Effector memory CD4-positive, alpha-beta T cell (primary cell): ENCODE measurements at places on chromosomes 16 and 17.
A peak's percentile ranks its signal among the peaks of the same experiment; 100 is the strongest.

DNA sequence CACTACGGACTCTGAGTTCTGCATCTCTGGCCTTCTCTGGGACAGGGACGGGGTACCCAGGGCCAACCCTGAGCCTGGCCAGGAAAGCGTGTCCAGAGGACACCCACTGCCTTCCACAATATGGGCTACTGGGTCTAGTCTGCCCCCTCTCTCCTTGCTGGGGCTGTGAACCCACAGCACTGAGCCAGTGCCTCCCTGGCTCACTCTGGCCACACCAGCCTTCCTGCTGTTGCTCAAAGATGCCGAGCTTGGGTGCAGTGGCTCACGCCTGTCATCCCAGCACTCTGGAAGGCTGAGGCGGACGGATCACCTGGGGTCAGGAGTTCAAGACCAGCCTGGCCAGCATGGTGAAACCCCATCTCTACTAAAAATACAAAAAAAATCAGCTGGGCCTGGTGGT, 24.8 kb downstream of the PITPNM3 start:
- no peak for DNase-seq

DNA sequence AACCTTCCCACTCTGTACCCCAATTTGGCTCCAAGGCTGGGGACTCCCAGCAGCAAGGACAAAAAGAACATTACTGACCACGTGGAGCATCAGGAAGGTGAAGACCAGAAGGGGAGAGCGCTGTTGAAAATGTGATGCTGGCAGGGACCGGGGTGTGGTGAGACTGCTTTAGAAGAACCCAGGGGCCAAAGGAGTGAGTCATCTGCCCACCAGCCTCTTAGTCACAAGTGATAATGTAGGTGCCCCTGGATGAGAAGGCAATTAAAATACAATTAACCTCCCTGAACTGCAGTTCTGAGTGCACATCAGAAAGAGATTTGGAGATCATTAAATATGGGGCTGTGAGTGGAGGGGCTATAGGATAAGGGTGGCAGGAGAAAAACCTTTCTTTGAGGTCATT, 366.6 kb upstream of the CCL2 start:
- DNase-seq, result no peak

GRCh38 chr16:29747947-29748759, 2.4 kb upstream of the C16orf54 start:
- no peak for DNase-seq

DNA sequence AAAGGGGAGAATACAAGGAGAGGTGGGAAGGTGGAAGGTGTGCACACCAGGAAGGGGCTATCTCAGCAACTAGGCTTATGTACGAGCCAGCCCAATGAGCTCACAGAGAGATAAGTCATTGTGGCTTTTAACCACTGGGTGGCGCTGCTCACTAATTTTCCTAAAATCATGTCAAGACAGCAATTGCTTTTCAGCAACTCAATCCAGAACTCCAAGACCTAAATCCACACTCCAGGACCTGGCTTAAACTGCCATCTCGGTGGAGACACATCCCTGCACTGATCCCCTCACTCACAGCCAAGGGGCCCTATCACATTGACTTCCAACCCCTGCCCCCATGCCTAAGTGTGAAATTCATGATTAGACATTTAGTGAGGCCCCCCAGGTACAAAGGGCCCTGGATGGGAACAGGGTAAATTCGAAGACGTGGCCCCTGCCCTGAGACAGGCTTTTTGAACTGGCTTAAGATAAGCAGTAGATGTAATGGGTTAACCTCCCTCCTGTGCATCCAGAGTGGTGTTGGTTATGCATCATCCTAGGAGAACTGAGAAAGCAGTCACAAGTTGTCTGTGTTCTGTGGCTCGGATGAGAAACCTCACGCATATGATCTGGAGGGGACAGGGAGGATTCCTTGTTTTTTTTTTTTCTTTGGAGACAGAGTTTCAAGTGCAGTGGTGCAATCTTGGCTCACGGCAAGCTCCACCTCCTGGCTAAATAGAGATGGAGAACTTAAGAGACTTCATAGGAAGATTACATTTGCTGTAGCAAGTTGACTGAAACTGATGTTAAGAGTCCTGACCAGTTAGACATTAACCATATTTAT, 11.5 kb downstream of the CCL16 start:
- DNase-seq, result peak; percentile 58

DNA sequence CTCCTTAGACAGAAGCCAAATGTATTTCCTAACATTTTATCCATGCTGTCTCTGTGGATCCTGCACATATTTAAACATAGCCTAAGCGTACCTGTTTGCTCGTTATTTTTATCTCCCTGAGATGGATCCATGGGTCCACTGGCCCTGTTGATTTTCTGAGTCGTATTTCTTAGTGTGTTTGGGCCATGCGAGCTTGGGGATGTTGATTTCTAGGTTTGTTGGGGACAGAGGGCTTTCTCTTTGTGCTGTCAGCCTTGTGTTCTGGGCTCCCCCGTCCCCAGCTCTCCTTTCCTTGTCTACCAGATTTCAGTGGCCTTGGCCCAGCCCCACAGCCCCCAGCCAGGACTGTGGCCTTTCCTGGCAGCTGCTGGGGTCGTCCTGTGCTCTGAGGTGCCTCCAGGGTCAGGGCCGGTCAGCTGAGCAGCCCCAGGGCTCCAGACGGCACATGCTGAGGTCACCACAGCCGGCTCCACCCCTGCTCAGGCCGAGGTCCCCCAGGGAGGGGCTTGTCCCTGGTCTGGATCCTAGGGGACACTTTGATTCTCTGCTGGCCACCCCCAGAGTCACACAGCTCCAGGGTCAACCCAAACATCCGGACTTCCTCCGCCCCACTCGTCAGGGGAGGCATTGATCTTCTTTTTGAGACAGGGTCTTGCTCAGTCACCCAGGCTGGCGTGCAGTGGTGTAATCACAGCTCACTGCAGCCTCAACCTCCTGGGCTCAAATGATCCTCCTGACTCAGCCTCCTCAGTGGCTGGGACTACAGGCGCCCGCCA, 4.4 kb downstream of the SSTR5 start:
- no peak for DNase-seq

DNA sequence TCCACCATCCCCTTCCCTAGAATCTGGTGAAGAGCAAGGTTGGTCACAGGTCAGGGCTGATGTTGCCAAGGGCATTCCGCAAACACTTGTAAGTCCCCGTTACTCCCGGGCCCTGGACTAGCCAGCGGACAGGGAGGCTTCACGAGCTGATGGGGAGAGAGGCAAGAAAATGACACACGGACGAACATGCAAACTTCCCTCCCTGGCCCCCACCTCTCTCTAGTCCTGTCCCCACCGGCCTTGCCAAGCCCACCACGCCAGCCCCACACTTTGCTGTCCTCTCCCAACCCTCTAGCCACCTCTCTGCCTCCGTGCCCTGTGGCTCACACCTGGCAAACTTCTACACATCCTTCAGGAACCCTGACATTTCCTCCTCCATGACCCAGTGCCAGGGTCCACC, 54.8 kb downstream of the RPH3AL start:
- DNase-seq, result no peak

DNA sequence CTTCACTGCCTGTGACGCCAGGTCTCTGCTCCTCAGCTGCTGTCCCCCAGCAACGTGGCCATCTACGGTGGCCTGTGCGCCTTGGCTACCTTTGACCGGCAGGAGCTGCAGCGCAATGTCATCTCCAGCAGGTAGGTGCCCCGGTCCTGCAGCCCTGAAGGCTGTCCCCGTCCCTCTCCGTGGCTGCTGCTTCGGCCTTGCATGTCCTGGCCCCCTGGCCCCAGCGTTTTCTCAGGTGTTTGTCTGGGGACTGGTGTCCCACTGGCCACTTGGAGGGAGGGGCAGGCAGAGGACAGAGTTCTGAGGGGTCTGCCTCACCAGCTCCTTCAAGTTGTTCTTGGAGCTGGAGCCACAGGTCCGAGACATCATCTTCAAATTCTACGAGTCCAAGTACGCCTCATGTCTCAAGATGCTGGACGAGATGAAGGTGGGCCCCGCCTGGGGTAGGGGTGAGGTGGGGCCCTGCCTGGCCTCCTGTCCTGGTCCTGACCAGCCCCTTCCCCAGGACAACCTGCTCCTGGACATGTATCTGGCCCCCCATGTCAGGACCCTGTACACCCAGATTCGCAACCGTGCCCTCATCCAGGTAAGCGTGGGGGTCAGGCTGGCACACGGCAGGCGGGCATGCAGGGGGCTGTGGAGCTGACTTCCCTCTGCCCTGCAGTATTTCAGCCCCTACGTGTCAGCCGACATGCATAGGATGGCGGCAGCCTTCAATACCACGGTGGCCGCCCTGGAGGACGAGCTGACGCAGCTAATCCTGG, 4.4 kb downstream of the GPS1 start:
- DNase-seq, result no peak

DNA sequence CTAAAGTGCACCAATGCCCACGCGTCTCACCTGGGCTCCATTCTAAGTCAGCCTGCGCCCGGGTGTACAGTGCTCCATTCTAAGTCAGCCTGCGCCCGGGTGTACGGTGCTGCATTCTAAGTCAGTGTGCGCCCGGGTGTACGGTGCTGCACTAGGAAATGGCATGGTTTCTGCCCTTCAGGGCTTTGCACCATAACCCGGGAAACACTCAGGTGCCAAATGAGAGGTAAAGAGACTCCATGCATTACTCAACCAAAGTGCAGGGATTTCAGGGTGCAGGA, 29.2 kb upstream of the FASN start:
- no peak for DNase-seq

- no peak for DNase-seq
Observed at GRCh38 chr16:88848557-88848956, 8.2 kb downstream of the GALNS start.

DNA sequence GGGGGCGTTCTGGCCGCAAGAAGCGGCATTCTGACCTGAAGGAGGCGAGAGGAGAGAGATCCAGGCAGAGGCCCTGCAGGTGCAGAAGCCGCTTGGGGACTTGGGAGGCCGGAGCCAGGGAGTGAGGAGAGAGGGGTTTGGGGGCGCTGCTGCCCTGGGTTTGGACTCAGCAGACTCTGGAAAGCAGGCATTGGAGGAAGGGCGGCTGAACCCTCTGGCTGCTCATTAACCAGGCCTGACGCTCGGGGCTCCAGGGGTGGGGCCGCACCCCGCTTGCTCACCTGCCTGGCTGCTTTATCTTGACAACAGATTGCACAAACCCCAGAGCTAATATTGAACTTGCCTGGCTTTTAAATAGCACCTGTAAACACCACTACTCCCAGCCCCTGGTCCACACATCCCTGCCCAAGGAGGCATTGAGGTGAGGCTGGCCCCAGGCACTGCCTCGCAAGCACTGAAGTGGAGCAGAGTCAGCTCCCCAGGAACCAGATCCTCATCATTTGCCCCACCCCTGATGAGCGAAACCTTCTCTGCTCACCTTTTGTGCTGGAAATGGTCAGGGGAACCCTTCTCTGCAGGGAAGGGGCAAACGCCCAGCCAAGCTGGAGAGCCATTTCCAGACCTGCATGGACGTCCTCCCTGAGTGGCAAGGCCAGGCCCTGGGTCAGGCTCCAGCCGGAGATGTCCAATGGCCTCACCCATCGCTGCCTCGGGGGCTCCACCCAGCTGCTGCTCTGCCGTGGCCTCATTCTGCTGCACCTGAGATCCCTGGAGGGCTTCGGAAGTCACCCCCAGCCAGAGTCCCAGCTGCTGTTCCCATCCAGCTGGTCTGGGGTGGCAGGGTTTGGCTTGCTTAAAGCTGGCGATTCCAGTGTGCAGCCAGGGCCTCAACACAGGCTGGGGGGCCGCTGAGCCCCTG, 190.2 kb upstream of the GSE1 start:
- no peak for DNase-seq

DNA sequence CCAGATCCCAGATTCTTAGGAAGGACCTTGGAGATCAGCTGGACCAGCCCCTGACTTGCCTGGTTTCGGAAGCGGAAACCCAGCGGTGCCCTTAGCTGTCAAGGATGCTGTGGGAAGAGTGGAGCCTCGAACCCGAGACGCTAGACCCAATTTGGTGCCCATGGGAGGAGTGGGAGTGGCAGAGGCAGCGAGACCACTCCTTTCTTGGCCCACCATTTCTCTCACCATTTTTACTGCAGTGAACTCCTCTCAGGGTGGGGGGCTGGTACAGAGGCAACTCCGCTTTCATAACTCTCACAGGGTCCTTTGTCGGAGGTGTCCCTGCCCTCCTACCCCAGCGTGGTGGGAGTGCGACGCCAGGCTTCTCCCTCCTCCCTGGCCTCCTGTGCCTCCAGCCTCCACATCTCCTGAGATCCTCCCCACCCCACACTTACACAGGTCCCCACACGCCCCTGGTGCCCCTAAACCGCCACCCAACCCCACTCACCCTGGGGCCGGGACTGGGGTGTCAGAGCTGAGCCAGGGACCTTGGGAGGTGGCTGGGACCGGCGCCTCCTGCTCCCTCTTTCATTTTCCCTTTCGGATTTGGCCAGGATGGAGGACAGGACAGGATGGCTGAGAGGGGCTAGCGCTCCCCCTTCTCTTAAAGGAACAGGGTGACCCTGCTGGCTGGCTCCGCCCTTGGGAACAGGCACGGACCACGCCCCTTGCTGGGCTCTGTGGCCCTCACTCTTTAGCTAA, at the start of gene GJD3:
TSS of gene GJD3 (minus strand) at position 617 of the 741 bp plus-strand sequence. CDS start 922 bp downstream, outside the sequence.
- DNase-seq, result no peak

GRCh38 chr17:61575983-61576382, 15.0 kb downstream of the NACA2 start:
- no peak for DNase-seq

GRCh38 chr17:15744074-15744676, 12.1 kb downstream of the TBC1D26 start:
- no peak for DNase-seq

DNA sequence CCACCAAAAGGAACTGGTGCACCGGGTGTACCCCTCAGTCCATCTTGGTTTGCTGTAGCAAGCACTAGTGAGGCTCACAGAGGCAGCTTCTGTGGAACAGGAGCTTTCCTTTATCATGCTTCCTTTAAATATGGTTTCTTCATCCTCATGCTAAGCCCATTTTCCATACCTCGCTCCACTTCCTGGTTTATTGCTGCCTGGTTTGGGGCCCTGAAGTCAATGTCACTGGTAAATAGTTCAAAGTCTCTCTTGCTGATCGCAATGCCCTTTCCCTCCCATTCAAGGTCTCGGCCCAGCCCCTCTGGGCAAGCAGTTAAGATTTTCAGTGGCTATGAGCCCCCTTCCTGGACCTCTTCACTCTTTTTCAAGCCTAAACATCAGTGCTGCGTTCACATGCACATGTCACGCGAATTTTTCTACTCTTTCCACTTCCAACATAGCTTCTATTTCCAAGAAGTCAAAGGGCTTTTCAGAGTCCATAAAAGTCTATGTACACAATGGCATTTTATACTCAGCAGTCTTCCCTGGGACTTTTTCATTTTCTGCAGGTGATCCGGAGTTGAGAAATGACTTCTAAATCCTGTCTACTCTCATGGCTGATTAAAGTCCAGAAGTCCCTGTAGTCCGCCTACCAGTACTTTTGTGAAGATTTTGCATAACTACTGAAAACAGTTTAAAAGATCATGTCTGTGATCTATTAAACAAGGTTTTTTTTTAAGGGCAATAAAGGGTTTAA, 323.8 kb upstream of the ZFHX3 start:
- no peak for DNase-seq
